Activated CD4-positive, alpha-beta T cell treated with anti-CD3 and anti-CD28 coated beads, Interleukin-2, amount 50 U/mL, for 4 hours (primary cell): ENCODE measurements at places on chromosomes 3 and 15.

DNA sequence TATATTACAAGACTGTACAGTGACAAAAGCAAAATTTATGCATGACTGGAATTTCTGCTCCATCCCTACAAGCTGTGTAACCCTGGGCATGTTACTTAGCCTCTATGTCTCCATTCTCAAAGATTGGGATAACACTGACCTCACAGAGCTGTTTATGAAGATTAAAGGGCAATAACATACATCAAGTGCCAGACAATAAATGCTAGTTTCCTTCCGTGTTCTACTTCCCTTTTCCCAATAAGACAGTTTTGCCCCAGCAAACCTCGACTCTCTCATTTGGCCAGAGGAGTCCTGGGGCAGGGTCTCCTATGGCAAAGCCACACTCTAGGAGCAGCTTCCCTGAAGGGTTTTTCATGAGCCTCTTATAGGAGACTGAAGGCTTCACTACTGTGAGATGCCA lies 7.5 kb downstream of the HEXA start:
- DNase-seq = no peak

DNA sequence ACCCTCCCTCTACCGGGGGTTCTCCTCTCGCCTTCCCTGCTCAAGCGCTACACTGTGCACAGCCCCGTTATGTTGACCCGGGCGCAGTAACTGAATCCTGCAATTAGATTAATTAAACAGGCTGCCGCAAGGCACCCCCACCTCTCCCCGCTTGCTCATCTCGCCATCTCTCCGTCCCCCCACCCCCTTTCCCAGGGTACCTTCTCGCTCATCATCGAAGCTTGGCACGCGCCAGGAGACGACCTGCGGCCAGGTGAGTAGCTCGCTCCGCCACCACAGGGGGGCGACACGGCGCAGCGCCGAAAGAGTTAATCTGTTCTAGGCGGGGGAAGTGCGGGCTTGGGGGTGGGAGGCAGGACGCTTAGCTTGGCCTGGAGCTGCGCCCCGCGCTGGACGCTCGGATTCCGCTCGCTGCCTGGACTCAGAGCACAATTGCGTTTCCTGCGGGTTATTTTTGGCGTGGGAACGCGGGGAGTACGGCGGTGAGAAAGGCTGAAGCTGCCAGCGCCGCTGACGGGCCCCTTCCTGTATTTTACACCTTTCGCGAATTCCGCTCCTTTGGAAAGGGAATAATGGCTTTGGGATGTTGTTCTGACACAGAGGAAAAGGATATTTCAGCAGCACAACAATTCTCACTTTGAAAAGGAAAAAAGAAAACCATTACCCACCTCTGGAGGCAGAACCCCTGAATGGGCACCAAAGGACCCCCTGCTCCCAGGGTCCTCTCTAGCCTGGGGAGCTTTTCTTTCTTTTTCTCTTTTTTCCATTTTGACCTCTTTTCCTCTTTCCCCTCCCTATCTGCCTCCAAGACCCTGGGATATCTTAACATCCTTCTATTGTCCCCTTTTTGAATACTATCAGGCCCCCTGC lies 1.5 kb downstream of the DLL4 start:
- peak; percentile 54 for DNase-seq

GRCh38 chr3:151721294-151721693 lies 12.4 kb upstream of the AADACL2 start:
- no peak for DNase-seq

DNA sequence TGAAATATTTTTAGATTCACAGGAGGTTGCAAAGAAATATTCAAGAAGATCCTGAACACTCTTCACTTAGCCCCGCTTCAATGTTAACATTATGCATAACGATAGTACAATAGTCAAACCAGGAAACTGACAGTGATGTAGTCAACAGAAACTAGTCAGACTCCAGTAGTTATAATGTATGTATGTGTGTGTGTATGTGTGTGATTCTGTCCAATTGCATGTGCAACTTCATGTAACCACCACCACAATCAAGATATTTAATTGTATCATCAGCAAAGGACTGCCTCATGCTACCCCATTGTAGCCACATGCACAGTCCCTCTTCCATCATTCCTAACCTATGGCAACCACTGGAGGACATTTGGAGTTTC lies 77.9 kb downstream of the APBA2 start:
- no peak for DNase-seq

- DNase-seq = no peak
Observed at GRCh38 chr3:29335438-29335837, 54.6 kb downstream of the RBMS3 start.

DNA sequence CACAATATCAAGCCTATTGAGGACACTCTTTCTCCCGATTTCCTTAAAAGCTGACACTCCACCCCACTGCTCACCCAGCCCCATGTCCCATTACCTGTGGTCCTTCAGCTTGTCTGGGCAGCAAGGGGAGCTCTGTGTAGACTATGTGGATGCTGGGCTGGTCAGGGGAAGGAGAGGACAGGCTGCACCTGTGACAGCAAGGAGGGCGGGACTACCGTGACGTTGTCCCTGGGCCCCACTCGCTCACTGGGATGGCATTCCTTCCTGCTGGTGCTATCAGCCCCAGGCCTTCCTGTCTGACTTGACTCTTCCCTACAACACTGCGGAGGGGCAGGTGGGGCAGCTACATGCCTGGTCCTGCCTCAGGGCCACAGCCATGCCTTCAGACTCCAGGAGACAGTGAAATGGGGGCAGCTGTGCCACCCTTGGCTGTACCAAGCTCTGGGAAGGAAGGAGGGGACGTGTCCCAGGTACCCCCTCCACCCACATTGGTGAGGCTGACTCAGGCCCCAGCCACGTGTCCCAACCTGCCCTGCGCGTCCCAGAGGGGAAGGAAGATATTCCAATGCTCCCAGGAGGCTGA lies at the start of gene TMEM40:
TSS of gene TMEM40 (minus strand) at position 163 of the 583 bp plus-strand sequence. CDS start 9,427 bp downstream, outside the sequence.
- DNase-seq = no peak

- DNase-seq = no peak
Observed at GRCh38 chr3:151197981-151198767, 4.8 kb downstream of the GPR171 start.

DNA sequence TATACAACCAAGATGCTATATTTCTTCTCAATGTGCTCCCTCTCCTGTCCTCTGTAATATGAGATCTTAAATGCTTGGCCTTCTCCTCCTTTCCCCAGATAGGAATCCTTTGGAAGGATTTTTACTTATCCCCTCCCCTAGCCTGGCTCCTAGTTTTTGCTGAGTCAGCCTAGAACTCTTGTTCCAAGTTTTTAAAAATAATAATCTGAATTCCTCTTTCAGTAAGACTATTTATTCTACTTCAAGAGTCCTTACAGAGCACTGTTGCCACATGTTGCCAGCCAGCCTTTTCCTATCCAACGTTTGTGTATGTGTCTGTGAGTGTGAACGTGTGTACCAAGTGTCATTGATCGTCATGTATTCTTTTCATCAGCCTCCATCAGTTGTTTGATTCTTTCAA lies 11.0 kb upstream of the KCNMB2 start:
- no peak for DNase-seq

DNA sequence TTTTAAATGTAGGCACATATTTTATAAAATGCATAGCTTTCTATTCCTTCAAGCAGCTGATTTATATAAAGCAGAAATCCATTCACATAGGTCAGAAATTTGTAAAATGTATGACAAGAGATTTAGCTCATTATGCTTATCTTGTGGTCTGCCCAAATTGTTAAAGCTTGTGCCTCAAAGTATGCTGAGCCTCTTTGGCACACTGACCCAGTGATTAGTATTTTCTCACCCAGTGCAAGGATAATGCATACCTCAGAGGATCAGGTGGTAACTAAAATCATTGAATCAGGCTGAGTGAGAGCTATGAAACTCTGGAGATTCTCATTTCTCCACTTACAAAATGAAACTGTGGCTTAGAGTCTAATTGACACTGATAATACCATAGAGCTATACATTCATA lies 533.3 kb downstream of the FGF12 start:
- DNase-seq = no peak

GRCh38 chr15:67585681-67586080 lies 43.2 kb downstream of the MAP2K5 start:
- no peak for DNase-seq

DNA sequence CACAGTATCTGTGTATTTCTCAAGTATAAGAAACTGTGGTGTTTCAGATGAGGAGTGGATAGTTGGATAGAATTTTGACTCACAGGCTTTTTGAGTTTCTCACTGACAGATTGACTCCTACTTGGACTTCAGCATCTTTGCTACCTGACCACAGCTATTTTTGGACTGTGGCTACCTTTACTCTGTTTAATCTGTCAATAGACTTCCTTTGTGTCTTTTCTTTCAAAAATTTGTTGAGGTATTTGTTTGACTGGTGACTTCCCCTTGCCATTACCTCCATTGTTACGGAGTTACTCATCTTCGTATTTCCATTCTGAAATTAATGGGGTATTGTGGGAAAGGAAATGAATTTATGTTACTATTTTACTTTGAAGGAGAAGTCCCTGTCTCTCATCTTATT lies 123.8 kb downstream of the AGBL1 start:
- DNase-seq = no peak

DNA sequence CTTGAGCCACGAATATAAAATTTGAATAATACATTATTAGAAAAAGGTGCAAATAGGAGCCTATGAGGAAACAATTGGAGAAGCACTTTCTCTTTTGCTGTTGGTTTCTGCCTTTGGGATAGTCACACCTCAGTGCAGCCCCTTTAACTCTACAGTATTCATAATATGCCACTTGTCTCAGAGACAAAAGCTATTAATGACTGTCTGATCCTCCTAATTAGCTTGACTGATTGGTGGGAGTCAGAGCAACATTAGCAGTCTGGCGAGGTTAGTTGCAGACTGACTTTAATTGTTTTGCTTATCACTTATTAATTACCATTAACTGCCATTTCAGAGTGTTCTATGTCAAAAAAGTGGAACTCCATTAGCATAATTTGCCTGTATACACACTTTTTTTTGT lies 225.0 kb upstream of the ARHGEF26 start:
- no peak for DNase-seq

- DNase-seq = no peak
Observed at GRCh38 chr3:48503401-48504050, 448 bp downstream of the SHISA5 start.

GRCh38 chr3:75272691-75273090 lies 391.4 kb upstream of the FRG2C start:
- DNase-seq = no peak

DNA sequence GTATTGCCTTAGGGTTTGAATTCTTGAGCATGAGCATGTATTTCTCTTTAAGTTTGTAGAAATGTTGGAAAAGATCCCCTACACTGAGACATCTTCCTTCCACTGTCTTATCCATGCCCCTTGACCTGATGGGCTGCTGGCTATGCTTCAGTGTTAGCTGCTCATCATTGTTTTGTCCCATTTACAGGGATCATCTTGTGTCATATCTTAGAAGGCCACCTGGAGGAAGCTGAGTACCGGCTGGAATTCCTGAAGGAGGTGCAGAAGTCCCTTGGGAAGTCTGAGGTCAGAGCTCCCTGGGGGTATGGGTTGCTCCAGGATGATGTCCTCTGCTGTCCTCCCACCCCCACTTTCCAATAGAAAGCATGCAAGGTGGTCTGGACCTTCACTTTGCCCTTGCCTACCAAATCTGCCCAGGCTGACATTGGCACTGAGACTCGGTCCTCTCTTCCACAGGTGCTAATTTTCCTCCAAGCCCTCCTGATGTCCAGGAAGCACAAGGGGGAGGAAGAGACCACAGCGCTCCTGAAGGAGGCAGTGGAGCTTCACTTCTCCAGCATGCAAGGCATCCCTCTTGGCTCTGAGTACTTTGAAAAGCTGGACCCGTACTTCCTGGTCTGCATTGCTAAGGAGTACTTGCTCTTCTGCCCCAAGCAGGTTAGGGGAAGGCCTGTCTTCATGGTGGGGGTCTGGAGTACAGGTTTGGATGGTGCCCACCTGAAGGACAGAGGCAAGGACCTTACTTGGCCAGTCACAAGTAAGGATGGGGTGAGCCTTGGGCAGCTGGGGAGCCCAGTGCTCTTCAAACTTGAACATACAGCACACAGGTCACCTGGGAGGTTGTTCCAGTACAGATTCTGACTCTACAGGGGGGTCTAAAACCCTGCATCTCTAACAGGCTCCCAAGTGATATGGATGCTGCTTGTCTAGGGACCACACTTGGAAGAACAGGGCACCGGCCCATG lies 17.7 kb downstream of the TTC21A start:
- DNase-seq = no peak

- no peak for DNase-seq
Observed at GRCh38 chr3:20701641-20702040, 515.6 kb upstream of the SGO1 start.

GRCh38 chr3:172410702-172411477 lies 37.4 kb downstream of the GHSR start:
- no peak for DNase-seq

DNA sequence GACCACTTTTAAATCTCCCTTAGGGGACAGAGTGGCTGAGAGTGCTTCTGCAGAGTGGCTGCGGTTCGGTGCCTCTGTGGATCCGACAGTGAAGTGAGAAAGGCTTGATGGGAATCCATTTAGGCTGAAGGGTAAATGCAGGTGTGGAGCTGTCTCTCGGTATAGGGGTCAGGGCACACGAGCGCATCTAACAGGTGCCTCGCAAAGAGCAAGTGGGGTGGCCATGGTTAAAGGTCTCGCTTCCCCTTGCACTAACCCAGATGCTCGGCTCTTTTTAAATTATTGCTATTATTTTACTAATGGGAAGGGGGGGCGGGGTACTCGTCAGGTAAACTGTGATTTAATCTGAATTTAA lies 598 bp upstream of the GJD2 start:
- no peak for DNase-seq

DNA sequence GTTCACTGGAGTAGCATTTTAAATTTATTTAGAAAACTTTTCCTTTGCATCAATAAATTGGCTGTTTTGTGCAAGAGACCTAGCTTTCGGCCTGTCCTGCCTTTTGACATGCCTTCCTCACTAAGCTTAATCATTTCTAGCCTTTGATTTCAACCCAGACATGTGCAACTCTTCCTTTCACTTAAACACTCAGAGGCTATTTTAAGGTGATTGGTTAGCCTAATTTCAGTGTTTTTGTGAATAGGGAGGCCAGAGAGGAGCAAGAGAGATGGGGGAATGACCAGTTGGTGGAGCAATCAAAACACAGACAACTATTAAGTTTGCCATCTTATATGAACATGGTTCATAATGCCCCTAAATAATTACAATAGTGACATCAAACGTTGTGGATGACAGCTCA lies 333.4 kb downstream of the SLC9A9 start:
- no peak for DNase-seq
